Stimulated activated CD4-positive, alpha-beta T cell treated with anti-CD3 and anti-CD28 coated beads, TNF-alpha, amount 100 ng/mL, for 24 hours (primary cell): ENCODE measurements at places on chromosomes 4 and X.

GRCh38 chr4:157992038-157992705 lies 180.7 kb downstream of the GASK1B start:
- peak; percentile 9 for DNase-seq

DNA sequence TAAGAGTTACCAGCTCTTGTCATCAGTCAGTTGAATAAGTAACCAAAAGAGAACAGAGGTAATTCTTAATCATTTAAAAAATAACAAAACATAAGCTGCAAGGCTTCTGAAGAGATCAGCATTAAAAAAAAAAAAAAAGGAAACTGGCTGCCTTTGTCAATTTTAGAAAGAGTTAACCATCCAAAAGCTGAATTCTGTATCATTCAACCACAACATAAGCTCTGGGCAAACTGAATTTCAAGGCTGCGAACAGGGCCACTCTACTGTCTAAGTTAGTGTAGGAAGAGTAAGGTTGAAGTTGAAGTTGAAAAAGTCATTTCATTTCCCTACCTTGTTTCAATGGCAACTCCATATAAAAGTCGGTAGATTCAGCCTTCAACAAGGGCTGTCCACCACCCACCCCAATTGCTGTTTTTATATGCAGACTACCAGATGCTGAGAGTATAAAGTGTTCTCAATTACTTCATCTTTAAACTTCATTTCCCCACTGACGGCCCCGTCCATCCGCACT lies 1.1 kb upstream of the LIN54 start:
- DNase-seq = no peak

GRCh38 chr4:148632476-148632875 lies 190.3 kb upstream of the NR3C2 start:
- no peak for DNase-seq

DNA sequence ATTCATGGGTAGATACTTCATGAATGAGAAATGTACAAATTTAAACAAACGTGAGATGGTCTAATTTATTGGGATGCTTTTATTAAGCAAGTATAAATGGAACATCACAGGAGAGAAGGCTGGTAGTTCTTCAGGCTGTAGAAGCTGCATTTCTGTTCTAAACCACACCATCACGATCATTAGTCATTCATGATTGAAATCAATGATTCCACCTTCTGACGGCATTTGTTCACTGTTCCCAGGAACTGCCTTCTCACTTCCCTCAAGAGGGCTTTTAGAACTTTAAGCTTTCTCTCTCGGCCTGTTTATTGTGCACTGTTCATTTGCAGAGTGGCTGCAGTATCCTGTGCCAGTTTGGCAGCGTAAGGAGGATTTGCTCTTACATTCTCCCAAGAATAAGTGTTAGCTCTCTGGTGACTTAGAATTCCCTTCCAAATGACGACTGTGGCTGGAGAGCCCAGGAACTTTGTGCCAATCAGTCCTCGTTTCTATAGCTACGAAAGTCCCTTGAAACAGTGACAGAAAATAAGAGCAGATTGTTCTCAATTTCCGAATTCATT lies 54.7 kb downstream of the MFAP3L start:
- DNase-seq = no peak

- no peak for DNase-seq
Observed at GRCh38 chrX:75131973-75132627, 24.0 kb downstream of the ABCB7 start.

DNA sequence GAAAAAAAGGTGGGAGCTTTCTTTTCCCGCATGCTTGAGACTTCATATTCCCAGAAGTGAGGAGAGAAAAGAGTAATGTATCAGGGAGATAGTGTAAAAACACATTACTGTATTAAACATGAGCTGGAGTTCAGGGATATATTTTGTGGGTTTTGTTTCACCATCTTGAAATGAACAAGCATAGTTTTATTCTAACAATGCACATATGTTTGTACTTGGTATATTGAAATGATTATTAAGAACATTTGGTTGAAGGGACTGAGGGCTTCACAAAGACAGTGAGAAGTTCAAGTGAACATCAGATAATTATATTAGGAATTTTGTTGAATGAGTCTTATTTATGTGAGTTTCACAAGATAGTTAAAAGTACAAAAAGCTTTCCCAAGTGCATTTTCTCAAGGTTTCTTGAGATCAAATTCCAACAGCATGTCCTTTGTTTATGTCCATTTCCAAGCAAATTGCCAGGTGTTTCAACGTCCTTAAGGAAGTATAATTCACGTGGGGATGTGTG lies 368.8 kb downstream of the ANKRD50 start:
- DNase-seq = no peak

GRCh38 chr4:56627985-56628384 lies 53.1 kb downstream of the HOPX start:
- no peak for DNase-seq

DNA sequence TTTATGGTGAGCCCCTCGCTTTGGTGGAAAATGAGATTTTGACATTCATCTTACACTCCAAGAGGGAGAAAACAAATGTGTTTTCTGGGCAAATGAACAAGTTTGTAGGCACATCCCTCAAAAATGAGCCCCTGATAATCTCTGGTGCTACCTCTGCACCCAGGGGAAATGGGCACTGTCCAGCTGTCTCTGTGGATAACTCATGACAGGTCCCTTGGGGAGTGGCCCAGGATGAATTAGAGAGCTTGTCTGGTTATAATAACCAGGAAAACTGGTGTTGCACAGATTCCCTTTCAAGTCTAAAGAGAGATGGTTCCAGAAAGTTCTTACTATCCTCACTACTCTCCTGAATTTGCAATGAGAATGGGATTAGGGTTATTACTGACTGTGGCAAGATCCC lies 7.5 kb downstream of the RASL11B start:
- no peak for DNase-seq

- no peak for DNase-seq
Observed at GRCh38 chr4:94650690-94651089, 107.1 kb upstream of the BMPR1B start.

- no peak for DNase-seq
Observed at GRCh38 chr4:1822568-1823544, 29.8 kb downstream of the FGFR3 start.
